ENCODE measurements at places on chromosomes 4 and X. TPM values are rescaled to one million over a fixed set of nuclear protein-coding genes. Genes with fewer than 3 reads are reported as not detected.

DNA sequence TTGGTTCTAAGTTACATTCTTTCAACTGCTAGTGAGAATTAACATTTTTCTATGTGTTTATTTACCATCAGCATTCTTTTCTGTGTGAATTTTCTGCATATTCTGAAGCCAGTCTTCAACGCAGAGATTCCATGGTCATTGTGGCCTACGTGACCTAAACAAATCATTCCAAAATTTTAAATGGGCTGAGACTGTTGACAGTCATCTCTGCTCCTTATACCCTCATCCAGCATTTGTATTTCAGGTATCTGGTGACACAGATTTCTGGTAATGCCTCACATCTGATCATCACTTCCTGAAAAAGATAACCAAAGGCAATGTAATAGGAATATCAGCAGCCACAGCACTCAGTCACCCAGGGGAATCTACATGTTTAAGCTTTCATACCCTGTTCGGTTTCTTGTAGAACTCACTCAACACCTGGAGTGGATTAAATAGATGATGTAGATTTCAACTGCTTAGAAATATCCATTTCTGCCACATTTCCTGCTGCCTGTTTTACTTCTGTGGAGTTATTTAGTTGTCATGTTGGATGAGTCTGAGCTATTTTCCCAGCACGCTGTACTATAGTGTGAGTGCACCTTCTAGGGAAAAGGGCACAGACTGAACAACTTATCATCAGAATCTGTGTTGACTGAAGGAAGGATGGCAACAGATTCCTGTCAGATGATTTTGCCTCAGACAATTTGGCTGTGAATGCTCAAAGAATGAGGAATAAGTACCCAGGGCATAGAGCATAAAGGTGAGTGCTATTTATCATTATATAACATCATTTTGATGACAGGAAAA lies 73.0 kb upstream of the HPGD start:
- H3K4me3 ChIP-seq, result no peak overlapping the region
- peaks cover 5% of the 10 kb centered on the region for H3K36me3 ChIP-seq
- H3K4me1 ChIP-seq, result peaks cover 17% of the 10 kb centered on the region
- H3K27ac ChIP-seq, result no peak overlapping the region

DNA sequence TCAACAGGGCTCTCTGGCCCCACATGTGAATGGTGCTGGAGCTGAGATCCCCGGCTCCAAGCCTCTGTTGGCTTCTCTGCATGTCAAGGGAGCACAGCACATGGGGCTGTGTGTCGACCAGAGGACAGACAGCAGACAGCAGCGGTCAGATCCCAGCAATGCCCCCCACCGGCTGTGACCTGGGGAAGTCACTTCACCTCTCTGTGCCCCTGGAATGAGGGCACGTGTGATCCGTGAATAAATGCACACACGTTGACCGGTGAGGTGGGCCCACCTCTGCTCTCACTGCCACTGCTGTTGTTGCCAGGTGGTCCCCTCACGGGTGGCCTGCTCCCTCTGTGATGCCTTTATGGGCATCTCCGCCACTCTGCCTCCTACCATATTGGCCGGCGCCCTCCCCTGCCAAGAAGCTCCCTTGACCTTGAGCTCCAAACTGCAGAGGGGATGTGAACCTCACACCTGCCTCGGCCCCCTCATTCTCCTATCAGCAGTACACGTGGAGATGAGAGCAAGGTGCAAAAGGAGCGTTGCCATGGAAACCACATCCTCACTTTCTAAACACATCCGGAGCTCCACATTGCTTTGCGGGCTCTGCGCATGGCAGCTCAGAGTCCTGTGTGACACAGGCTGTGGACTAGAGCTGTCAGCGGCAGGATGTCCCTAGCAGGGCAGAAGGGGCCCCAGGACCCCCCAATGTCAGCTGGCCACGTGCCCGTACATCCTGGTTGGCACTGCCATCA lies 75.4 kb downstream of the ABLIM2 start:
- no peaks in the 10 kb centered on the region for H3K36me3 ChIP-seq
- no peak overlapping the region for H3K4me3 ChIP-seq
- DNase-seq, result no peak
- peak overlapping the region; percentile 17 for H3K27ac ChIP-seq
- no peaks in the 10 kb centered on the region for H3K4me1 ChIP-seq

- no peaks in the 10 kb centered on the region for H3K36me3 ChIP-seq
- peaks cover 34% of the 10 kb centered on the region for H3K27me3 ChIP-seq
- H3K4me3 ChIP-seq, result no peak overlapping the region
Measured at GRCh38 chr4:80207172-80207583, 9.9 kb downstream of the PRDM8 start.

NCBP2L gene
- total RNA-seq, result not detected

LRIT3 gene
- 0.20 TPM for total RNA-seq

PAGE2 gene
- total RNA-seq, result not detected

NAP1L5 gene
- total RNA-seq, result 4.3 TPM

TEX11 gene
- not detected for total RNA-seq
